AG04450 (cell line): ENCODE measurements at places on chromosomes 12 and 14.

DNA sequence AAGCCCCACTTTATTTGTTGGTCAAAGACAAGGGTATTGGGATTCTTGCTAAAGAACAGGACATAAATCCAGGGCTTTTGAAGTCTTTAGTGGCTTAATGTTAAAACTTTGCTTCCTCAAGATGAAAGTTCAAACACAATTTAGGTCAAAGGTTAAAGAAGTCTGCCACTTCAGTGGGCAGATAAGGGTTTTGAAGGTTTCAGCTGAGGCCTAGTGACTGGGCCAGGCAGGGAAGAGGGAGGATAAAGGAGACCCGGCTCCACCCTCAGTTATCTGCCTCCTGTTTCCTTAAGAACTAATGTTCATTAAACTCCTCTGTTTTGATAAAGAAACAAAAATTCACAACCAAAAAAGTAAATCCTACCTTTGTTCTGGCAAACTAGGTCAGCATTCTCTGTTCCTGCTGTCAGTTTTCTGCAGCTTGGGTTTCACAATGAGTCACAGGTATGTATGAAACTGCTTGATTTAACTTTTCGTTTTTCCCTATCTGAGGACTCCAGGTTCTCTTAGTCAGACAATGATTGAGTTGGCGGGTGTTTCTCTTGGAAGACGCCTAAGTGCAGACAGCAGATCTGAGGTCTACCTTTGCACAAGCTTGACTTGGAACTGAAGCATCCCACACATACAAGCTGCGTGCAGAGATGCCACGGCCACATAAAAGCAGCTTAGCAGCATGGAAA lies 208.3 kb downstream of the EXOC5 start:
- DNase-seq, result no peak

- no peak for DNase-seq
Measured at GRCh38 chr12:54082397-54082892, 28.8 kb downstream of the HOXC4 start.

DNA sequence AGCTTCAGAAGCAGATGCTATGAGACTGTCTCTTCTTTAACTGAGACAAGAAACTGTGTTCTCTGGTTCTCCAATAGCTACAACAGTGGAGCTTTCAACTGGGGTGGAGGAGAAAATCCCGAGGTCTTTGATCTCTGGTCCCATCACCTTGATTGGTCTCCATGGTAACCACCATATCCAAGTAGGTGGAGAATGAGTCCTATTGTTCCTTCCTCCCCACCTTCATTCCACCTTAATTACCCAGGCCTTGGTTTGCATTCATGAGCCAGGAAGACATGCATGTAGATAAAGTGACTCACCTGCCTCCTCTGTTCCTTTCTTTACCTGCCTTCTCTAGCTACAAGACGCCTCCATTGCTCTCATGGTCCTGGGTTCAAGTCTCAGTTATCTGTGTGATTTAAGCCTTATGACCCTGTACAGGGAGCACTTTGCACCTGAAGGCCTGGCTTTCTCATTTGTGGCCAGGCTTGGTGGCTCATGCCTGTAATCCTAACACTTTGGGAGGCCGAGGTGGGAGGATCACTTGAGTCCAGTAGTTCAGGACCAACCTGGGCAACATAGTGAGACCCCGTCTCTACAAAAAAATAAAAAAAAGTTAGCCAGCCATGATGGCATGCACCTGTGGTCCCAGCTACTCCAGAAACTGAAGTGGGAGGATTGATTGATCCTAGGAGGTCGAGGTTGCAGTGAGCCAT lies 157.7 kb upstream of the TBX3 start:
- DNase-seq, result no peak

DNA sequence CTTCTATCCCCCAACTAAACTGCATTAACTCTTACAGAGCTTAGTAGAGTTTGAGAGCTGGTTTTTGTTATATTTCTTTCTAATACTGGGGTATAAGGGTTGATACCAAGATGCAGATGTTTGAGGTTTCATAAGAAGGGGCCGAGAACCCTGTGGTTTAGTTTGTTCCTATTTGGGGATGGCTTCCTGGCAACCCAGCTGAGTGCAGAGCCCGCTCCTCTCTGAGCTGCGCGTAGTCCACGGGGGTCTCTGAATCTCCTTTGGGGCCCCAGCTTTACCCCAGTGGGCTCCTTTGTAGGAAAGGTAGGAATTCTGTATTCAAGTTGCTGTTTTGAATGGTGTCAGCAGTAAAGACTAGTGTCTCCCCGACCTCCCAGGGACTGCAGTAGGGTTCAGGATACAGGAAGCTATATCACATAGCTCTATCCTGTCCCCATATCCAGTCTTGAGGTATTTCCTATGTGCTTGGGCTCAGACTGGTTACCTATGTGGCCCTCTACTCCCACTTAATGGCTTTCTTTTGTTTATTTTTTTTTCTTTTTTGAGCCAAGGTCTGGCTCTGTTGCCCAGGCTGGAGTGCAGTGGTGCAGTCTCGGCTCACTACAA lies 25.4 kb downstream of the PLXNC1 start:
- DNase-seq, result no peak

DNA sequence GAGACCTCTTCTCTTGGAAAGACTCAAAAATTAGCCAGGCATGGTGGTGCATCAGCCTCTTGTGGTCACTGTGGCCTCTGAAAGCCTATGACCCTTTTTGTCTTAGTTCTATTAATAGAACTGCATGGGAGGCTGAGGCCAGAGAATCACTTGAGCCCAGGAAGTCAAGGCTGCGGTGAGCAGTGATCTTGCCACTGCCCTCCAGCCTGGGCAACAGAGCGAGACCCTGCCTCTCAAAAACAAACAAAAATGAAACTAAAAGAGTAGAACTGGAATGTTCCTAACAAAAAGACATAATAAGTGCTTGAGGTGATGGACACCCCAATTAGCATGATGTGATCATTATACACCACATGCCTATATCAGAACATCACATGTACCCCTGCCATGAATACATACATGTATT lies 197.0 kb upstream of the EEA1 start:
- no peak for DNase-seq

DNA sequence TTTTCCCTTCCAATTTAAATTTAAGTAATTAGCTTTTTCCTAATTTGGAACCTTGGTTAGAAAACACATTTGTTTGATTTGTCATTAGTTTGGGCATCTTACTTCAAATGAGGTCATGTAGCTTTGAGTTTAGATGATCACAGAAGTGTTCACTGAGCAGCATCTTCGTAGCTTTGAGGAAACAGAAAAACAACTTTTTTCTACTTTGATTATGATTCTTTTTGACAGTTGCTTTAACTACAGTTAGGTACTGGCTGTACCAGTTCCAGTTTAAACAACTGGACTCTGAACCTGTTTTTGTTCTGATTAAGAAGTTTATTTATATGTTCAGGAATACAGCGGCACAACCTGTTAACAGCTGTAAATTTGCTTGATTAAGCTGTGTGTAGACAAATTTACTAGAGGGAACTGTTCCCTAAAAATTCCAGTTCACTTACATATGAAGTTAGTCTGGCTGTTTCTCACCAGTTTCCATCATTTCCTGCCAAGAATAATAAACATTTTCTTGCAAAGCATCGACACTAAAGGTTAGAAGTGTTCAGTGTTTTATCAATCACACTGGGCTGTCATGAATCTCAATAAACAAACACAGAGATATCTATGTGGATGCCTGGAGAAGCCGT lies 191.9 kb downstream of the RAD51B start:
- DNase-seq, result no peak

GRCh38 chr14:61388173-61388975 lies 67.0 kb downstream of the PRKCH start:
- DNase-seq, result no peak

DNA sequence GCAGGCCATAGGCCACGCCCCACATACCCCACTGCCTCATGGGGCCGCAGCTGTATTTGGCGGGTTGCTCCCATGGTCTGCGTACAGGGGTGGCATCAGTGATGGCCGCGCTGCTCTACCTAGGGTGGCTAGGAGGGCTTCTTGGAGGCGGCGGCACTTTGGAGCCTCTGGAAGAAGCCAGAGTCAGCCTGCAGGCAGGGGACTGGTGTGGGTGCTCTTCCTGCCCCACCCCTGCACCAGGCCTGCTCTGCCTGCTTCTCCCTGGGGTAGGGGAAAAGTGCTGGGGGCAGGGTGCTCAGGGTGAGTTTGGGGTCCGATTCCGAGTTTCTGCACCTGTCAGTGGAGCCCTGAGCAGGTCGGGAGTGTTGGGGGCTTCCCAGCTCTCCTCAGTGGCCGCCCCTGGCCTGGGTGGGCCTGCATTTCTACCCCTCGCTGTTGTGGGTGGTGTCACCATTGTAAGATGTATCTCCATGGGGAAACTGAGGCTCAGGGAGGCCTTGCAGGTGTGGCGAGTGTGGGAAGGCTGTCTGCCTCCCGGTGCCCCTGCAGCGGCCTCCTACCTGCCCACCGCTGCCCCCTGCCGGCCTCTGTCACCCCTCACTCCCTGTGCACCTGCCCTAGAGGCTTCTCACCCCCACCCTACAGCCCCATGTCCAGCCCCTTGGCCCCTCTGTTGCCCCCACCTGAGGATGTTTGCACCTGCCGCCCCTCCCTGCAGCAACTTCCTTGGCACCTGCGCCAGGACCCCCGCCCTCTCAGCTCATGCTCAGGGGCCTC lies 5.5 kb downstream of the CEP170B start:
- DNase-seq, result no peak

GRCh38 chr14:70152704-70153103 lies 36.0 kb downstream of the SLC8A3 start:
- DNase-seq, result no peak

DNA sequence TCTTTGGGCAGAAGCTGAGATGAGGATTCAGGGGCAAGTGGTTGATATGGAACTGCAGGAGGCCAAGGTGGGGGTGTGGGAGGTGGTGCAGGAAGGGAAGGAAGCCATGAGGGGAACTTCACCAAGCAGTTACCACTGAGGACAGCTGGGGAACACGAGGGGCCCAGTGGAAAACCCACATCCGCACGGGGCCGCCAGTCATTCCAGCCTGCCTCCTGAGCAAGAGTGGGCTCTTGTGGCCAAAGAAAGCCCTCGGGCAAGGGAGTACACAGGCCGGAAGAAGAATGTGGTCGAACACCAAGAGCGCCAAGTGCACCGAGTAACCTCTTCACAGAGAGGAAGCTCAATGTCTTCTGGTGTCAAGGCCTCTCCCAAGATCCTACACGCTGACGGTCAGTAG lies 252.2 kb upstream of the FOXN3 start:
- no peak for DNase-seq

DNA sequence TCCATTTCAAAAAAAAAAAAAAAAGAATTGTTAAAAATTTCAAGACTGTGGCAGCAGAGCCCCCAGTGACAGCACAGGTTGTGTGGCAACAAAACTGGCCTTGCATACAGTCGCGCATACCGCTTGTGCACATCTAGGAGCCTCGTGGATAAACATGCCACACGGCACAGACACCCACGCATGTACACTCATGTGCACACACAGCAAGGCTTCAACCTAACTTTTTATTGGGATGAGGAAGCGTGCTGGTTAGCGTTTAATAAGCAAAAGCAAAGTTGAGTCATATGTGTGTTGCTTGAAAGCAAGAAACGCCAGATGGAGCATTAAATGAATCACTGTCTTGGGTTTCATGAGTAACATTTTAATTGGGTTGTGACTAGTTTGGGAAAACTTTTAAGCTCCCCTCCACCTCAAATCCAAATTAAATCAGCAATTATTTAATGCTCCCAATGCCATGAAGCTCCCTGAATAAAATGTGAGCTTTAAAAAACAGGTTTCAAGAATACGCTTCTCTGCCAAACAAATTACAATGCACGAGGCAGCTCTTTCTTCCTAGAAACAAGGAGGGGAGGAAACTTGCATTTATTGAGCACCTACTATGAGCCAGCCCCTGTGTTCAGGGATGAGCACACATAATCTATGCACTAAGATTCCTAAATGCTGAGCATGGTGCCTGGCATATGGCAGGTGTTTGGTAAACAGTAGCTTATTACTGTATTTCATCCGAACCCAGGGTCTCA lies 35.7 kb upstream of the EML1 start:
- DNase-seq, result peak; percentile 88

GRCh38 chr14:32738206-32738871 lies 200.3 kb upstream of the NPAS3 start:
- DNase-seq, result no peak

DNA sequence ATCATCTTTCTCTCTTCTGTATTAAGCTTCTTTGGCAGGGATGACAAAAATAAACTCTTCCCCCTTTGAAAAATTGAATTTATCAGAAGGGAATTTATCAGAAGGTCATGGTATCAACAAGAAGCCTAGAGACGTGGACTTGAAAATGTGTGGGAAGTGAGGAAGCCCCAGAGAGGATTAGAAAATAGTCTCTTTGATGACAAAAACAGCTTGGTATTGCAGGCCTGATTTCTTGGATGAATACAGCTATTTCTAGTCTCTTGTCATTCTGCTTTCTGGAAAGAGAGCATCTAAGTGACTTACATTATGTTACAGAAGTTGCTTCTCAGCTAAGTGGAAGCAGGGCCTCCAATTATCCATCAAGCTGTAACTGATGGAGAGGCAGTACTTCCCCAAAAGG lies 111.1 kb downstream of the KITLG start:
- DNase-seq, result no peak

DNA sequence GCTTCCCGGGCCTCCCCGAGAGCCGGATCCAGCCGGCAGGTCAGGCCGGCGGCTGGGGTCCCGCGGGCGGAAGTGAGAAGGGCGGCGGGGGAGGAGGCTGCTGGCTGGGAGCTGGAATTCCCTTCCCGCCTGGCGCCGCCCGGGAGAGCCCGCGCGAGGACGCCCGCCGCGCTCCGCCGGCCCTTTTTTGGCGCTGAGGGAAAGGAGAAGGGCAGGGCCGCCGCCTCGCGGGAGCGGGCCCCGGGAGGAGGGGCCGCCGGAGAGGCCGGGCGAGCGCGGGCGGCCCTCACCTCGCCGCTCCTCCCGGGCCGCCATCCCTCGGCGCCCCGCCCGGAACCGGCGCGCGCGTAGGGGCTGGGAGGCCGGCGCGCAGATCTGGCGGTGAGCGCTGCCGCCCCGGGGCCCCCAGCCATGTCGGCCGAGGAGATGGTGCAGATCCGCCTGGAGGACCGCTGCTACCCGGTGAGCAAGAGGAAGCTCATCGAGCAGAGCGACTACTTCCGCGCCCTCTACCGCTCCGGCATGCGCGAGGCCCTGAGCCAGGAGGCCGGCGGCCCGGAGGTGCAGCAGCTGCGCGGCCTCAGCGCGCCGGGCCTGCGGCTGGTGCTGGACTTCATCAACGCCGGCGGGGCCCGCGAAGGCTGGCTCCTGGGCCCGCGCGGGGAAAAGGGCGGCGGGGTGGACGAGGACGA lies at the start of the genes KLHL42 and MANSC4:
KLHL42 (plus strand) TSS at position 314 of the 692 bp plus-strand sequence; CDS start at position 412, 98 bp downstream.
MANSC4 (minus strand) TSS at position 317 of the 692 bp plus-strand sequence. CDS start 8,960 bp downstream, outside the sequence.
- DNase-seq, result no peak

DNA sequence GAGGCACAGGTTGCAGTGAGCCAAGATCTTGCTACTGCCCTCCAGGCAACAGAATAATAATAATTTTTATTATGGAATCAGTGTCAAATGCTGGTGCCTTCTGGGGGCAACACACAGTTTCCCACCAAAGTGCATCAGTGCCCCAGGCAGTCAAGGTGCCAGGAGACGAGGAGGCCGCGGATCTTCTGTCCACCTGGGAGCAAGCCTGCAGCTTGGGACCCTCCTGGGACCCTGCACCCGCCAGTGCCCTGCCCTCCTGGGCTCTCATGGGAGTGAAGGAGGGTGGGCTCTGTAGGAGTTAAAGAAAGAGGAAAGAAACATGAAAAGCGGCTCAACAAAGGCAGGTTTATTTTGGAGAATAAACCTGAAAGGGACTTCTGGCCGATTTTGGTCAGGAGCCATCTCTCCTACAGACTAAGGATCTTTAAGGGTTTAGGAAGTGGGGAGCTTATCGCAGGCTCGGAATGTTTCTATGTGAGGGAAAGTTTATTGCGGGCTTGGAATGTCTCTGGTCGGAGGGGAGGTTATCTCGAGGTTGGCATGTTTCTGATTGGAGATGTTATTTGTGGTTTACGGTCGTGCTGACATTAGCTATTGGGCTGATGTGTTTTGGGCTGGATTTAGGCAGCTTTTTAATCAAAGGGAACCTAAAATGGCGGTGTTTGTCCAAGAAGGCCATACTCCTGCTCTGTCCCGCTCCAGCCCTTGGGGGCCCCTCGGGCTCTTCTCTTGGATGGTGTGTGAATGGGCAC lies 1.1 kb upstream of the ASPG start:
- DNase-seq, result no peak
